ENCODE measurements at places on chromosomes 12 and 14.

- no peak for DNase-seq
Observed at GRCh38 chr14:101476916-101477553, 84.3 kb upstream of the DIO3 start.

- no peak for DNase-seq
Observed at GRCh38 chr14:82084813-82085212, 551.2 kb upstream of the SEL1L start.

DNA sequence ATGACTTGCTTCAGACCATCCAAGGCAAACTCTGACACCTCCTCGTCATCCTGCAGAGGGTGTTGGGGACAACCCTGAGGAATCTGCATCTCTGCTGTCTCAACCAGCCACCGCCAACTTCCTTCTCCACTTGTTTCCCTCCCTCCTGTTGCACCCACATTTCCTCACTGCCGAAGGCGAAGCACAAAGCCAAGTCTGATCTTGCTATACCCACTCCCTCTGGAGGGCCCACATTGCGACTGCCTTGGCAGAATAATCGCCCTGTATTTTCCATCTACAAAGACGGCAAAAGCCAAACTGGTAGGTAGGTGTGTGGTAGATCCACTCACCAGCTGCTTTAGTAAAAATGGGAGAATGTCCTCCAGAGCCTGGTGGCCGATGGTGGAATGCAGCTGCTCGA, 21.8 kb upstream of the RAB35 start:
- DNase-seq: no peak

- DNase-seq: no peak
Observed at GRCh38 chr12:67449591-67450052, 180.5 kb downstream of the CAND1 start.

GRCh38 chr14:31659278-31659677, 98.1 kb downstream of the NUBPL start:
- DNase-seq: no peak

GRCh38 chr12:76866726-76867125, 12.1 kb downstream of the CSRP2 start:
- no peak for DNase-seq

GRCh38 chr12:79375050-79375449, 315.7 kb downstream of the PAWR start:
- DNase-seq: no peak

DNA sequence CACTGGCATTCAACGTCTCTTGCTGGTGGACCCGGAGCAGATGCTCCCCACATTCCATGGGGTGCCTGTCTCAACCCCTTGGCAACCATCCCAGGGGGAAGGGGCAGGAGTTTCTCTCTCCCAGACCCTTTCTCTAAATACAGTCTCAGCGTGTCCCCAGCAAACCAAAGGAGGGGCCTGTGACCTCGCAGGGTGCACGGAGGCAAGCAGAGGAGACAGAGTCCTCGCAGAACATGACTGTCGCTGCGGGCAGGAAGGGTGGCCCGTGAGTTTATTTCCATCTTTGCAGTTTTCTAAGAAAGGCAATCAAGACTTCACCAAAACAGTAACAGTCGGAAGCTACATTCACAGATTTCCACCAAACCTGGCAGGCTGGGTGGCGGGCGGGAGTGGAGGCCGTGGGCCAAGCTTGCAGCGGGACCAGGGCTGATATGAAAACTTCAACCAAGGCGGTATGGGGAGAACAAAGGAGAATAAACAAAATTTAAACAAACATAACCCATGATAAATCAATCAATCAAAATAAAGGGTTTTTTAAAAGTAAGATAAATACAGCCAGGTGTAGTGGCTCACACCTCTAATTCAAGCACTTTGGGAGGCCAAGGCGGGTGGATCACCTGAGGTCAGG, 18.6 kb downstream of the BRF1 start:
- no peak for DNase-seq

DNA sequence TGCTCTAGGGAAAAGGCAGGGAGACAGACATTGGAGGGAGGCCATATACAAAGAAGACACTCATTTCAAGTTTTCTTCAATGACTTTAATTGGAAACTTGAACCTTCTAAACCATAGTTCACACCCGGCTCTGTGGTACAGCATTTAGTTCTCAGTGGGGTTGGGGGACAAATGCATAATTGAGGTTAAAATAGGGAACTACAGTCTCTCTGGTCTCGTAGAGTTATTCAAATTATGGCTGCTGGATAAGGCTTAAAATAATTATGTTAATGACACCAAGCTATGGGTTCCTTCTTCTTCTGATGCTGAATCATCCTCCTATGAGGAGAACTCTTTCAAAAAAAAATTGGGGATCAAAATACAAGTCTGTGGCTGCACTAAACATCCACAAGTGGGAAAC, 3.8 kb upstream of the RPAP3 start:
- DNase-seq: no peak

- no peak for DNase-seq
Observed at GRCh38 chr12:53274445-53274844, 6.3 kb downstream of the ESPL1 start.

DNA sequence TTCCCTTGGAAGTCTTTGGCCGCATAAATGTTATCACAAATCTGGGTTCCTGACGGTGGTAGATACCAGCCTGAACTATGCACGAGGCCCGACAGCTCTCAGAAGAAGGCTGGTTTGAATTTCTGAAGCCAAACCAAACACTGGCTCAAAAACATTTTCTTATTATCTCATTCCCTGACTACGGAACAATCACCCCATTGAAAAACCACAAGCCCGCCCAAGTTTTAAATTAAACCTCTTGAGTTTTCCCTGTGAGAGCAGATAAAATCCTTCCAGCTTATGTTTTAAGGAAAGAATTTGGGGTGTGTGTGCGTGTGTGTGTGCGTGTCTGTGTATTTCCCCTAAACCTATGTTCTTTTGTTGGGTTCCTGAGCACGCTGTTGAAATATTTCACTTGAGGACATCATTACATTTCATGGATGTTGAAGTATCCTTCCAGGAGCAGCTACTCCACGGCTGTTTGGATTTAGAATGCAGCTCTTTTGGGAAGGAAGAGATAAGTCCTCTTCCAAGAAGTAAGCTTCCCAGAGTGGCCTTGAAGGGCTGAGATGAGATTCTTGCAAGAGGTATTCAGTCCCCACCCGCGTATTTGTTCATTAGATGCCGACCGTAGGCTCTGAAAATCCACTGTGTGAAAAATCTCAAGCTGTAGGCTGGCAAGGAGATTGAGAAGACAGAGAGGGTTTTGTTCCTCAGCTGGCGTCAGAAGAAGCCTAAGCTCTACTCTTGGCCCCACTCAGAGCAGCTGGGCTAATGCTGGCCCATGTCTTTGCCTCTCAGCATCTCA, 131.0 kb upstream of the NCOR2 start:
- DNase-seq: no peak

- no peak for DNase-seq
Observed at GRCh38 chr12:67572492-67572891, 76.1 kb upstream of the DYRK2 start.

DNA sequence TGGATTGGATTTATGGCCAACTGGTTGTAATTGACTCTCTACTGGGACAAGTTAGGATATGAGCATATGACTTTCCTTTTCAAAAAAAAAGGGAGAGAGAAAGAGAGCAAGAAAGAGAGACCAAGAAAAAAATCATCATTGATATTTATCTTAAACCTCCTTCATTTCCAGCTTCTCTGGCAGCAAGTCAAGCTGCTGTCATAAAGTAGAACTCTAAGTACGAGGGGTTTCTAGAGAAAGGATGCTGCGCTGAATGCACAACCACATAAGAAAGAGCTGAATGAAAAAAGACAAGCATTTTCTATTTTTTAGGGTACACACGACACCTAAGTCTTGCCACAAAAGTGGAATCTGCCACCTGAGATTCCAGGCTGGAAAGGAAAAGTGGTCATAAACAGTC, 182.6 kb downstream of the SLC25A21 start:
- no peak for DNase-seq

DNA sequence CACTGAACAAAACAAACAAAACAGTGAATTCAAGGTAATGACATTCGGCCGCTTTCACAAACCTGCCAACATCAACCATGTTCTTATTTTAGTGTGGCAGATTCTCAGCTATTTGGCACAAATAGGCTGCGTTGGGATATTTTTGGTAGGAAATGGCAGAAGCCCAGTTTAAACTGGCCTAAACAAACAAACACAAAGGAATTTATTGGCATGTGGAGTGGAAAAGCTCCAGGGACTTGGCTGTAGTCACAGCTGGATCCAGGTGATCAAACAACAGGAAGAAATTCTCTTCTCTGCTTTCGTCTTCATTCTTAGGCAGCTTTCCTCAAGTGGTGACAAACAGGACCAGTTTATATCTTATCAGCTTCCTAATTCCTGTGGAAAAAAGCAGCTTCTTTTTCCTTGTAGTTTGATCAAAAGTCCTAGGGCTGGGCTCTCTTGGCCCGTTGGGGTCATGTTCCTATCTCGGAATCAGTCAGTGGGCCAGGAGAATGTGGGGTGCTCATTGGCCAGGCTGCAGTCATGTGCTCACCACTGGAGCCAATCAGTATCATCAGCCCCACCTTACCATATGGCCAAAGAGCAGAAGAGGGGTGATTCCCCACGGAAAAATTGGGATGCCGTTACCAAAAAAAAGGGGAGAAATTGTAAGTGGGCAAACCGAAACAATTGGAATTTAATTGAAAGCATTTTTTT, 22.6 kb downstream of the C12orf75 start:
- no peak for DNase-seq

- DNase-seq: no peak
Observed at GRCh38 chr12:120403869-120404268, 34.0 kb upstream of the COX6A1 start.

GRCh38 chr14:72128629-72129028, 196.4 kb downstream of the RGS6 start:
- no peak for DNase-seq

GRCh38 chr12:56878010-56878339, 56.2 kb downstream of the SDR9C7 start:
- no peak for DNase-seq

GRCh38 chr12:52659395-52659794, 7.4 kb upstream of the KRT2 start:
- no peak for DNase-seq

- DNase-seq: no peak
Observed at GRCh38 chr14:103519043-103519836, 3.4 kb downstream of the CKB start.

DNA sequence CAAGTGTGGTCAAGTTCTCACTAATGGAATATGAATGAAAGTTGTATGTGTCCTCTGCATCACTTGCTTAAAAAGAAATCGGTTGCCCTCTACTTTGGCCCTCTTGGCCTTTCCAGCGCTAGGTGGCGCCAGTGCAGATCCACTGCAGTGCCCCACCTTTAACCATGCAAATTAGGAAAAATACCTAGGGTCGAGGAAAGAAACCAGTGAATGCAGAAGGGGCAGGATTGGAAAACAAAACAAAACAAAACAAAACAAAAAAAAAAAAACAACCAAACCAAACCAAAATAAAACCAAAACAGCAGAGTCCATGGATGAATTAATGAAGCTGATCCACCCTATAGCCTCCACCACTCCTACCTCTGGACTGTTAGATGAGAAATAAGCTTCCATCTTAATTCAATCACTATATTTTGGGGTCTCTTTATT, 12.9 kb upstream of the NEMF start:
- DNase-seq: no peak

DNA sequence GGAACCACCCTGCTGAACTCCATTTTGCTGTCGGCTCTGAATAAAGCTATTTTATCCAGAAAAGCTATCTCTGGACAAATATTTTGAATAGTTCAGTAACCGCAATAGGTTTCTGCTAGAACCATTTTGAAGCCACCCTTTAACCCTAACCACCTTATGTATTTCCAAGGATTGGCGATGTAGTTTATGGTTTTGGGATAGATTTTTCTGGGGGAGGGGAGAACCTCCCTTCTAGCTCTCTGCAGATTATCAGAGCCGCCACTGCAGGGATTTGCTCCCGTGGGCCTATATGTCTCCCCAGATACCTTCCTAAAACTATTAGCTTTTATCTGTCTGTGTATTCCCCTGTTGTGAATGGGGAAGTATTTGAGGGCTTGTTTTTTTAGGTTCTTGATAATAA, 1.8 kb upstream of the TUBA1B start:
- no peak for DNase-seq

Data from GM19239 (cell line).